ENCODE measurements at places on chromosomes 4 and X. TPM values are rescaled to one million over a fixed set of nuclear protein-coding genes. Genes with fewer than 3 reads are reported as not detected.

The H2BW2 gene
- not detected for polyA plus RNA-seq

The ZNF630 gene
- polyA plus RNA-seq = 1.5 TPM

The SSX1 gene
- polyA plus RNA-seq = not detected

The NRK gene
- polyA plus RNA-seq = 0.12 TPM

The CFAP47 gene
- polyA plus RNA-seq = not detected

The IGSF1 gene
- polyA plus RNA-seq = 3.0 TPM
